ENCODE measurements at places on chromosomes 6 and 20.

DNA sequence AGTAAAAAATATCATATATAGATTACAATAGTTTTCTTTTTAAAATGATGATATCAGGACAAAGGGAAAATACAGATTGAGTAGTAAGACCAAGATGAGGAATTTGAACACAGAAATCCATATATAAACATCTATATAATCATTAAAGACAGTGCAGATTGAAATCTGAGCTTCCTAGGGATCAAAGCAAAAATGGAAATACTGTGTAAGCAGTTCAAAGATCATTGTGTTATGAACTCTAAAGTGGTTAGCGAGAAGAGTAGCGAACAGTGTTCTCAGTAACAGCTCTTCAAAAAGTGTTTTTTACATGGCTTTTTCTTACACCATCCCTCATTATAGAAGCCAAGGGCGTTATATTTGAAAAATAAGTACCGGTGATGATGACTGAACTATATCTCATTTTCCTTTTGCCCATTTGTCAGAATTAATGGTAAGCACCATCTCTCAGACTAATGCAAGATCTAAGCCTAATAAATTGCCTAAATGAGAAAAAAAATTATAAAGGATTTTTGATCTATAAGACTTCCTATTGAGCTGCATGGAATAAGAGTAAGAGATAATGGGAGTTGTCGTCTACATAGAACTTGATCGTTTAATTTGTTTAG, 226.3 kb downstream of the ZFAND3 start:
- DNase-seq = no peak

DNA sequence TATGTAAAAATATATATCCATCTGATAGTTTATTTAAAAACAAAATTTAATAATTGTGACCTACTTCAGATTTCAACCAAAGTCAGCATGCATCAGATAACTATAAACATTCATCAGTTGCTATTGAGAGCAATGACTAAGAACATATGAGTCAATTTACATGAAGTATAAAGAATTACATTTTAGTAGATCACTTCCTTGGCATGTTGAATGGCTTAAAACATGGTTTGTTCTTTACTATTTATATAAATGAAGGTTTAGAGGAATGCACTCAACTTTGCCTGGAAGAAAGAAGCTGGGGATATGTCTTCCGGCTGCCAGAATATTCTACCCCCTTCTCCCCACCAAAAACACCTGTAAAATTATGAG, 6.4 kb upstream of the FAM217A start:
- DNase-seq = no peak

GRCh38 chr6:45757443-45758130, 258.1 kb downstream of the CLIC5 start:
- DNase-seq = no peak

GRCh38 chr6:87094576-87094975, 330 bp downstream of the CGA start:
- no peak for DNase-seq

- peak; percentile 25 for DNase-seq
Measured at GRCh38 chr6:127516662-127517273, 2.4 kb downstream of the MTCL3 start.

- no peak for DNase-seq
Measured at GRCh38 chr6:147078602-147079001, 125.6 kb upstream of the STXBP5 start.

- DNase-seq = no peak
Measured at GRCh38 chr6:139277587-139277986, 14.2 kb downstream of the TXLNB start.

DNA sequence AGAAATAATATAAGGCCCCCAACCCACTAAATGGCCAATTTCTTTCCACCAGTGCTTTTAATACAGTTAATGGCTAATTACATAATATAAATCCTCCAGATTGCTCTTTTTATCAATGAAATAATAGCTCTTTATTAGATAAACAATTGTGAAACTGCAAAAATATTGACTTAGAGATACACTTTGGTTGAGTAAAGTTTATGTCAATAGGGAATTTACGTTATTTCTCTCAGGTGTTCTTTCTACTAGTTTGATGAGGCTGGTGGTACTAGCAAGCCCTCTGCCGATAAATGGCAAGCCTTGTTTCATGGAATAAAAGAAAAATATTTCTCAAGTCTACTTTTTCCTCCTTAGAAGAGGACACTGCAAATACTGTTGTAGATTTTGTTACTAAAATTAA, 18.9 kb downstream of the RFX6 start:
- DNase-seq = no peak

- peak; percentile 39 for DNase-seq
Measured at GRCh38 chr6:6057442-6058053, 50.8 kb upstream of the NRN1 start.

DNA sequence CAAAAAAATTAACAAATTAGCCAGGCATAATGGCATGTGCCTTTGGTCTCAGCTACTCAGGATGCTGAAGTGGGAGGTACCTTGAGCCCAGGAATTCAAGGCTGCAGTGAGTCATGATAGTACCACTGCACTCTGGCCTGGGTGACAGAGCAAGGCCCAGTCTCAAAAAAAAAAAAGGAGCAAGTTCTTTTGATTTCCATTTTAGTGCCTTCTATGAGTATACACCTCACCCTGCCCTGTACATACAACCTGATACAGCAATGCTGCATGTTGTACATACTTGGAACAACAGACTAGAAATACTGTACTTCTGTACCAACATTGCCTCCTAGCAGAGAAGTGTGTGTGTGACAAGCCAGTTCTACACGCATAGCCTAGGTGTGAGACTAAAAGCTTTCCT, 97.3 kb upstream of the CARMIL1 start:
- no peak for DNase-seq

DNA sequence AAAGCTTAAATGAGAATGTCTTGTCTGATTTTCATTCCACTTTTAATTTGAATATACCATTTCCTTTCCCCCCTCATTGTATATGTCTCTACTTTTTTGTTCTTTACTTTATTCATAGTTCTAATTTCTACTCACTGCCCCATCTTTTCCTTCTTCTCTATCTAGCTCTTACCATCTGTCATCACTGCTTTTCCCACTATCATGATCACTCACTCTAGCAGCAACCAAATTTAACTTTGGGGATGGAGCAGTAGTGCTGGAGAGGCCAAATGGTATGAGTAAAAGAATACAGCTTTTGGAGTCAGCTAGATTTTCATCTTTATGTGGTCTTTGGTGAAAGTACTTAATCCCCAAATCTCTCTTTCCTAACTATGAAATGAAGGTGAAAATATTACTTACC, 25.5 kb downstream of the QKI start:
- DNase-seq = no peak

GRCh38 chr6:142331601-142332000, 29.8 kb downstream of the ADGRG6 start:
- DNase-seq = no peak

GRCh38 chr6:118786596-118787453, 107.1 kb upstream of the ASF1A start:
- DNase-seq = no peak

DNA sequence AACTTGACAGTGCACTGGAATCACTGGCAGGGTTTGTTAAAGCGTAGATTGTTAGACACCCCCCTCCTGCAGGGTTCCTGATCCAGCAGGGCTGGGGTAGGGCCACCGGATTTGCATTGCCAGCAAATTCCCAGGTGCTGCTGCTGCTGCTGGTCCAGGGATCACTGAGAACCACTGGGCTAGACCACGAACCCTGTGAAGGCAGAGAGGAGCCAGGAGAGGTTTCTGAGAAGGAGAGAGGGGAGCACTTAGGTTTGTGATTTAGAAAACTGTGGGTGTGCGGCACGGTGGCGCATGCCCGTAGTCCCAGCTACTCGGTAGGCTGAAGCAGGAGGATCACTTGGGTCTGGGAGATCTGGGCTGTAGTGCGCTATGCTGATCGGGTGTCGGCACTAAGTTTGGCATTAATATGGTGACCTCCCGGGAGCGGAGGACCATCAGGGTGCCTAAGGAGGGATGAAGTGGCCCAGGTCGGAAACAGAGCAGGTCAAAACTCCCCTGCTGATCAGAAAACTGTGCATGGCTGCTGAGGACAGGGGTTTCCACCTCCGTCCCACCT, 53.6 kb upstream of the FAM83D start:
- no peak for DNase-seq

DNA sequence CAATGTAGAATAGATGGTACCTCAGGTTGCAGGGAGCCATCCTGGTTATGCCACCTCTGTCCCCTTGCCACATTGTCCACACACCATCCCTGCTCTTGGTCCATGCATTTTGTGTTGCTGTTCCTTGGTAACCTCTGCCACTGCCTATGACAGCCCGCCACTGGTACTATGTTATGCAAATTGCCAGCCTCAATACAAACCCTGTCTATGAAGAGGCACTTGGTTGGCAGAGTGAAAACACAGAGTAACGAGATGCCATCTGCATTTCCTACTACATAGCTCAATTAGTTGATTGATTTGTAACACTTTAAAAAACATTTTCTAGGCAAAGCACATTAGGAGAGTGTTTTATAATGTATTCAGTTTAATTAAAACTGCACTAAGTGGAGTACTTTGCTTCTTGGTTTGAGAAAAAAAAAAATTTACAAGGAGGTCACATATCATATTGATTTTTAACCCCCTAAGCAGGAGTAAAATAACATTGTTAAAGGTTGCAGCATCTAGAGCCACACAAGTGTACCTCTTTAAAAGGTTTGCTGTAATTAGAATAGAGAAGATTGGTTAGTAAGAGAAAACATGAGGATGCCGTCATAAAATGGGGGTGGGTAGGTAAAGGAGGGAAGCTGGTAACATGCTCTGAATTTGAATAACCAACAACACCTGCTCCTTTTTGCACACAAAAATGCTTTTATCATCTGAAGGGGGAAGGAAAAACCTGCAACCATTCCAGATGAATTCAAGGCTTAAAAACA, 817.1 kb downstream of the KIF16B start:
- DNase-seq = no peak

GRCh38 chr6:118659513-118660217, 8.3 kb upstream of the CEP85L start:
- peak; percentile 29 for DNase-seq

DNA sequence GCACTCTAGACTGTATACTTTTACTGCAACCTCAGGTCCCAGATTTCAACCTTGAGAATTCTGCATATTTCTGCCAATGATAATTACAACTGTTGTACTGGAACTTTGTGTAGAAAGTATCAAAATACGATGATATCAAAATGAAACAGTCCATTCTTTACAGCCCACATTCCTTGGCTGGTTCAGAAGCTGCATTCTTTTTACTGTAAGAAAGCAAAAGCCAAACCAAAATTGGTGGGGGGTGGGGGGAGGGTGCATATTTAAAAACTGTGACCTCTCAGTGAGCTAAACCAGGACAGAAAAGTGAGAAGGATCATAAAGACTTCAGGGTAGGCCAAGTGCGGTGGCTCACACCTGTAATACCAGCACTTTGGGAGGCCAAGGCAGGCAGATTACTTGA, 41.8 kb upstream of the UBR2 start:
- no peak for DNase-seq

DNA sequence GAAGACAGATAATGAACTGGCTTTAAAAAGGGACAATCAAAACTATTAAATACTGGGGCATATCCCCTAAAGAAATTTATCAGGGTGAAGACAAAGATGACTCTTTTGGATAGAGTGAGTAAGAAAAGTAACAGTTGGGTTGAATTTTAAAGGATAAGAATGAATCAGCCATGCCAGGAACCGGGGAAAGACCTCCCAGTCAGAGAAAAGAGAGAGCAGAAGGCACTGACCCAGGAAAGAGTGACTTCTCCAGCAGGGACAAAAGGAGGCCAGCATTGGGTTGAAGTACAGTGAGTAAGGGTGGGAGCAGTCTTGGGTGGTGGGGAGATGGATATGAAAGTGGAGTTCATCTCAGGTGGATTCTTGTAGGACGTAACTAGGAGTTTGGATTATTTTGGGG, 516.9 kb upstream of the JAG1 start:
- no peak for DNase-seq

GRCh38 chr6:144327081-144327480, 41.9 kb downstream of the UTRN start:
- DNase-seq = no peak

GRCh38 chr6:37990762-37991525, 171.4 kb downstream of the ZFAND3 start:
- no peak for DNase-seq

GRCh38 chr6:105382496-105382895, 20.4 kb downstream of the PREP start:
- no peak for DNase-seq

DNA sequence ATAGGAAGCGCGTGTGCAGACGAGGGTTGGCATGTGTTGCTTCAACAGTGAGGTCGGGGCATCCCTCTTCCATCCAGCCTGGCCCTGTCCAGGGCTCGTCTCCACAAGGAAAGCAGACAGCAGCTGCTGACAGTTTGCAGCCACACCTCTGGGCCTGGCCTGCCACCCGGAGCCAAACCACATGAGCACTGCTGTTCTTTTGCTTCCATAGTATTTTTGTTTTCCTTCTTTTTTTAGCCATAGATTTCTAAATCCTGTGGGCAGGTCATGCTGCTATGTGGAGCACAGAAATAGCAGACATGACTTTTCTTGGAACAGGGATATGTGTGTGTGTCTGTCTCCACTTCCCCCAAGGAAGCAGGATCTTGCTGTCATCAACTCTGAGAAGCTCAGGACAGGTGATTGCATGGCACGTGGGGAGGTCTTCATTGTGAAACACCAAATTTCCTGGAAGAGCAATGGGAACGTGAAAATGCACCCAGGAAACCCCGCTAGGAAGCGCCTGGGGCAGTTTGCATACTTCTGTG, 167.4 kb downstream of the DTNBP1 start:
- DNase-seq = no peak
